ENCODE measurements at places on chromosomes 16 and 17.

GRCh38 chr17:42313773-42314566 lies 25.7 kb downstream of the STAT5A start:
- DNase-seq: no peak

- no peak for DNase-seq
Measured at GRCh38 chr17:7466639-7467341, 12.6 kb downstream of the ZBTB4 start.

DNA sequence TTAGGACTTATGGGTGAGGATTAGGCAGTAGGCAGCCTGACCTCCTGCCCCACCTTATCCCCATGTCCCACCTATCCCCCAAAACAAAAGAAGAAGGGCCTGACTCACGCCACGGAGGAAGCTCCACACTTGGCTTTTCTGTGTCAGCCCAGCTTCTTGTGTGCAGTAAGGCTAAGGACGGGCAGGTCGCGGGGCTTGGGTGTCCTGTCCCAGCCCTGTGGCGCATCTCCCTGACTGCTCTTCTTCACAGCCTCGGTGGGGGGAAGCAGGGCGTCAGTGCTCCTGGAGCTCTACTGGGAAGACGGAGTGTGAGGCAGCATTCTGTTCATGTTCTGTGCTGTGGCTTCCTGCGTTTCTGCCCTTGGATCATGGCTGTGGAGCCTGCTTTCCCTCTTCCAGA lies 34.6 kb upstream of the ALDH3A2 start:
- no peak for DNase-seq

GRCh38 chr17:39979893-39980350 lies 685 bp upstream of the PSMD3 start:
- DNase-seq: peak; percentile 52

- no peak for DNase-seq
Measured at GRCh38 chr17:1820528-1821252, 9.0 kb downstream of the SMYD4 start.

DNA sequence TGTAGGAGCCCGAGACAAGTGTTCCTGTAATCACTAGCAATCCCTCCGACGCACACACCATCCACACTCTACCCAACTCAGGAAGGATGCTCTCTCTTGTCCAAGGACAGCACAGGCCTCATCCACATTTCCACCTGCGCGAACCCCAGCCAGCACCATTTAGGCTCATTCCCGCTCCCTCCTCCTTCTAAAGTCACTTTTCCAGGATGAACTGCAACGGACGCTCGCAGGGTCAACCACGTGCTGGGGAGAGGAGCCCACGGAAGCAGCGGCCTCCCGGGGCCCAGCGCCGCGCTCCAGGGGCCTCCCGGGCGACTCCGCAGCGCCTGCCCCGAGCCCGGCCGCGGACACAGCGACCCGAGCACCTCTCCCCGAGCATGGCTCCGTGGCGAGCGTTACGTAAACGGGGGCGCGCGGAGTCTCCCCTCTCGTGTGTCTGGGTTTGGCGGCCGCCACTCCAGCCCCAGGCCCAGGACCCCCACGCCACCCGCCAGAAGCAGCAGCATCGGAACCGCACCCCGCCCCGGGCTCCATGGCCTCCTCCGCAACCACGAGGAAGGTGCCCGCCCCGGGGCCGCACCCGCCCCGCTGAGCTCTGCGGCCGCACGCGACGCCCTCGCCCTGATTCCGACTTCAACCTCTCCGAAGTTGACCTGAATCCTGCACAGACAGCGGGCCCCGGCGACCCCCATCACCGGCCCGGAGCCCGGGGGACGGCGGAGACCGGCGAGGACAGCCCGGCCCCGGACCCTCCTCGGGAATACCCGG lies 668 bp downstream of the USP36 start:
- DNase-seq: peak; percentile 28

DNA sequence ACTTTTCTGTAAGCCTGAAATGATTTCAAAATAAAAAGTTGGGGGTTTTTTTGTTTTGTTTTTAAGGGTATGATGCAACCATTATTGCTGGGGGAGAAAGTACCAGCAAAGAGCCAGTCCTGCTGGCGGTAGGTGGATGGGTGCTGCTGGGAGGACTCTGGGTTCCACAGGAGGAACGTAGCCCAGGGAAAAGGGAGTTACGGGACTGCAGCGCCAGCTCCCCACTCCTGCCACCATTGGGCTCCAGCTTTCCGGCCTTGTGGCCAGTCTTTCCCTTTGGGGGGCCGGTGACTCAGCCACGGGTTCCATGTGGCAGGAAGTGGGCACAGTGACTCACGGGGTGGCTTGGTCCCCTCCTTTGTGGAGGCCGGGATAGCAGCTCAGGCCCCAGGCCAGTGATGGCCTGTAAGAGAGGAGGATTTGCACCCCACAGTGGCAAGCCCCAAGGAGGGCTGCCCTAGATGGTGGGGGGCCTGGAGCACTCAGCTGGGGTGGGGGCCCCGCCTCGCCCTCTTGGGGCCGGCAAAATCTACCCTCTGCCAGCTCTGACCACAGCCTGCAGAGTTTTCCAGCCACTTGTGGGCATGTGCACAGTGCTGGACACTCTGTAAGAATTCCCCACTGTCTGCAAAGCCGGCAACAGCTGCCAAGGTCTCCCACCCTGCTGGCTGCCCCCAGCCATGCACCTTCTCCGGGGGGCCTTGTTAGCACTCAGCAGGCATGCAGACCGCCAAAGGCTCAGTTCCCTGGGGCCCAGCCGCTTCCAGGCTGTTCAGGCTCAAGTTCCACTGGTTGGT lies 30.4 kb downstream of the SOCS3 start:
- peak; percentile 85 for DNase-seq

- no peak for DNase-seq
Measured at GRCh38 chr17:34312080-34312479, 7.2 kb upstream of the CCL8 start.

DNA sequence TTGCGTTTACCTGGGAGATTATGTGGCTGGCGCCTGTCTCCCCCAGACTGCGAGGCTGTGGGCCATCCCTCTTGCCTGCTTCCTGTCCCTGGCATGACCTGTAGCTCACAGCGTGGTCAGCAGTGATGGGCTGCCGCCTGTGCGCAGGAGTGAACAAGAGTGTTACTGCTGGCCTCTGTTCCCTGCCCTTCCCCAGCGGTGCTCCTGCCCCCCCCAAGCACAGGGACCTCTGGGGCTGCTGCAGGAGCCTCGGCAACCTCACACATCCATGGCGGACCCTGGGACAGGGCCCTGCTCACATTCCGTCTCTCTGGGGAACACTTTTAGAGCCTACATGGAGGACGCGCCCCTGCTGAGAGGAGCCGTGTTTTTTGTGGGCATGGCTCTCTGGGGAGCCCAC lies 10.6 kb downstream of the TSC2 start:
- no peak for DNase-seq

- DNase-seq: no peak
Measured at GRCh38 chr16:56344518-56345405, 80.6 kb downstream of the AMFR start.

- DNase-seq: no peak
Measured at GRCh38 chr17:5019475-5019956, 15.7 kb downstream of the SLC52A1 start.

- peak; percentile 71 for DNase-seq
Measured at GRCh38 chr16:89556750-89557689, 3.5 kb upstream of the RPL13 start.

DNA sequence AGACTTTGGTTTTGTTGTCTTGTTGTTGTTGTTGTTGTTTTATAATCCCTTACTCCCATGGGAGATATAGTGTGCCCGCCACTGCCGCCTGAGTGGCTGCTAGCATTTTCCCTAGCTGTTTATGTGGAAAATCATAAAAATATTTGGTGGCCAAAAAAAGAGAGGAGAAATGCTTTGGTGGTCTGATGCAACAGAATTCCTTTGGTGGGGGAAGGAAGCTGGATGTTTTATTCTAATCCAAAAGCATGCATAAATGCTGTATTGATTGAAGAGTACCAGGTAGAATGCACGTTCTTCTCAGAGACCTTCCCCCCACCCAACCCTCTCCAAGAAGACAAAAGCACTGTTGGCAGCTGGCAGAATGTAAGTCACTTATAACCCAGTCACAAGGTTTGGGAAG lies 93.2 kb downstream of the C17orf67 start:
- DNase-seq: no peak

GRCh38 chr16:10557750-10558149 lies 22.6 kb downstream of the EMP2 start:
- no peak for DNase-seq

DNA sequence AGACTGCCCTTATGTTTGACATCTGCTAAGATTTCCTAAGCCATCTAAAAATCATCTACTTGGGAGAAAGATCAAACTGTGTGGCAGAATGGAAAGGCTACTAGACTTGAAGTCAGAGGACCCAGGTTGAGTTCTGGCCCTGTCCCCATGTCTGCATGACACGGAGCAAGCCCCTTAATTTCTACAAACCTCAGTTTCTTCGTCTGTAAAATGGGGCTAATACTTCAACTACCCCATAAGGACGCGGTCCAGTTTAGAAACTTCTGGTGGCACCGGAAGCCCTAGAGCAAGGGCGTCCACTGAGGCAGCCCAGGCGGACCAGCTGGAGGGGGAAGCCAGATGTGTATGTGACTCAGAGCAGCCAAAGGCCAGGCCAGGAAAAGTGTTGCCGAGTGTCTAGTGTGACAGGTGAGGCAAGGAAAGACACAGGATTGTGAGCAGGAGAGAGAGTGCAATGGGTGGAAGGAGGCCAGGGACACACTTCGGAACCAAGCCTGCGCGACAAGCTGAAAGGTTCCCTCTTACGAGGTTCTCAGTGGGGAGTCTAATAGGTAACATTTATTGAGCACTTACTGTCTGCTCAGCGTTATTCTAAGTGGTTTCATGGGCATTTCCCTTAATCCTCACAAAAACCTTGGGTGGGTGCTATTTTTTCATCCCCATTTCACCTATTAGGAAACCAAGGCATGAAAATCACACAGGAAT lies 17.8 kb upstream of the PITPNM3 start:
- DNase-seq: no peak

DNA sequence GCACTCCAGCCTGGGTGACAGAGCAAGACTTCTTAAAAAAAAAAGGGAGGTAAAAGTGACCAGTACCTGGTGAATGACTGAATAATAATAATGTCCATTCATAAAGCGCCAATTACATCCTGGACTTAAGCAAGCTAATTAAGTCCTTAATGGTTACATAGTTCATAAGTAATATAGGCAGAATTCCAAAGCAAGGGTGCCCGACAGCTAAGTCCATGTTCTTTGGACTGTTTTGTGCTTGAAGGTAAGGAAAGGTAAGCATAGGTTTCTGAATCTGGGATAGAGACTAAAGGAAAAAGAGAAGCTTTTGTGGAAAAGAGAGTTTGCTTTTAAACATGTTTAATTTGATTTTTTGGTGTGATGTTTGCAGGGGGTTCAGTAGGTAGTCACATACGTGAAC lies 9.8 kb downstream of the POLR2A start:
- no peak for DNase-seq

DNA sequence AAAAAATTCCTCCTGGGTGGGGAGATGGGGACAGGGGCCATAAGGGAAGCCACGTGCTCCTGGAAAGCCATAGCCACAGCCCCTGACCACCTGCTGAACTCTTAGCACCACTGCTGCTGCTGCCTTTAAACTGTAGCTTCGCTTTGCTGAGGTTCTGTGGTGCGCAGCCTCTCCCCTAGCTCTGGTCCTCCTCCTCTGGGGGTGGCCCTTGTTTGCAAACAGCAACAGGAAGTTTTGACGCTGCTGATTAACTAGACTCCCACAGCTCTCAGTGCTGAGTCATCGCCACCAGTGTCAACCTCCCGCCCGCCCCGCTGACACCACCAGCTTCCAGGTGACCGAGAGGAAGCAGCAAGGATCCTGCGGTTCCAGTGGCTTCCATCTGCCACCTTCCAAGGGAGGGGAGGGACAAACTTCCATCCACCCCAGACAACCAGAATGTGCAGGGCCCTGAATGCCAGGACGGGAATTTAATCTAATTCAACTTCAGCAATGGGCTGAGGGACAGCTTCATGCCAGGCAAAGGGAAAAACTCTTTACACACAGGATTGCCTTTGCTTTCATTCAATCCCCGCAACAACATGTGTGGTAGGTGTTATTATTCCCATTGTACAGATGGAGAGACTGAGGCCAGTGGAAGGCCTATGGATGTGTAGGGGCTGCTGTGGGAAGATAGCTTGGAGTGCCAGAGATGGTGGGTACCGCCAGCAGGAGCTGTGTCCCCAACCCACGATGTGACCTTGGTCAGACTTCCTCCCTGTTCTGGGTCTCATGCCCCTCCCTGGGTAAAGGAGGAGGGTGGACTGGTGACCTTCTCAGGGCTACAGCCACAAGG lies 8.1 kb upstream of the KIFC3 start:
- peak; percentile 95 for DNase-seq

DNA sequence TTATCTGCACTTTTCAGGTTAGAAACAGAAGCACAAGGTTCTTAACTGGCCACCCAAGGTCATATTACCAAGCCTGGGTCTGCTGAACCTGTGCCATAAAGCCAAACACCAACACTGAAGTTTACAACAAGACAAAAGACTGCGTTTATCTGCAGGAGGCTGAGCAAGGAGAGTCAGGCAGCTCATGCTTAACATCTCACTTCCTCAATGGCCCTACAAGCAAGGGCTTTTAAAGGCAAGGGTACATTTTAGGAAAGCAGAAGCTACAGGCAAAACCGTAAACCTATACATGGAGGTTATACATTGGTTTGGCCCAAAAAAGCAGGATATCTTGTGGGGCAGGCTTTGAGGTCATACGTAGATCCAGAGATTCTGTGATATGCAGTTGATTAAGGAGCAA lies 91.2 kb downstream of the GNAO1 start:
- no peak for DNase-seq

GRCh38 chr16:57383276-57384247 lies 11.3 kb downstream of the CX3CL1 start:
- peak; percentile 65 for DNase-seq

DNA sequence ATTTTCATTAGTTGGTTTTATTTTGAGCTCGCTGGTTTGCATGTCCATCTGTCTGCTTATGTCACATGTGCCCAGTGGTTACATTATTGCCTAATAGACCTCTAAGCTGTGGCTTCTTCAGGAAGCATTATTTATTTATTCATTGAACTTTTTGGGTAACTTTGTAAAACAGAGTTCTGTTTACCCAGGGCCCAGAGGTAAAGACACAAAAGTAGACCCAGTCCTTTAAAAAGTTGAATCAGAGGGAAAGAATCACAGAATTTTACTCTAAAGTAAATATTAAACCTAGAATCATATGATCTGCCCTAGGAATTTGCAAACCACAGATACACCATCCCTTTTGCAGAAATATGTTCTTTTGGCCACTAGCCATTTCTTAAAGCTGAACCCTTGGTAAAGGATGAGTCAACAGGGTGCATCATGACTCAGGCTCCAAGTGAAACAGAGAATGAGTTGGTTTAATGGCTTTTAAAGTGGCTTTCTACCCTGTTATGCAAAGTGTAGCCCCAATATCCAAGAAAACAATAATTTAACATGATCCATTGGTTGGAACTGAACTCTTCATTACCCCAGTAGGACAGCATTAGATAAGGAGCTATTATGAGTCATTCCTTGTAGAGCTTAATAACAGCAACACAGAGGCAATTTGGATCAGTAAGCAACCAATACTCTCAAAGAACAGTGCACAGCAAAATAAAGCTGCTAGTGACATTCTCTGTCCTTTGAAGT lies 236.3 kb downstream of the KCNJ2 start:
- peak; percentile 45 for DNase-seq

- no peak for DNase-seq
Measured at GRCh38 chr16:11402051-11402744, 56.9 kb downstream of the RMI2 start.

- DNase-seq: no peak
Measured at GRCh38 chr17:35914354-35914753, 16.2 kb downstream of the RDM1 start.

GRCh38 chr17:71438631-71439146 lies 682.1 kb upstream of the SOX9 start:
- DNase-seq: peak; percentile 61

- DNase-seq: no peak
Measured at GRCh38 chr17:64042700-64043485, 22.5 kb upstream of the ICAM2 start.

Data from HTR-8/SVneo (cell line).